ENCODE measurements at places on chromosomes 13 and 19.
A peak's percentile ranks its signal among the peaks of the same experiment; 100 is the strongest.

GRCh38 chr13:28138756-28139470 lies 568 bp downstream of the PAN3 start:
- peak; percentile 66 for DNase-seq

- peak; percentile 11 for DNase-seq
Observed at GRCh38 chr19:40549007-40549708, 27.5 kb upstream of the SHKBP1 start.

DNA sequence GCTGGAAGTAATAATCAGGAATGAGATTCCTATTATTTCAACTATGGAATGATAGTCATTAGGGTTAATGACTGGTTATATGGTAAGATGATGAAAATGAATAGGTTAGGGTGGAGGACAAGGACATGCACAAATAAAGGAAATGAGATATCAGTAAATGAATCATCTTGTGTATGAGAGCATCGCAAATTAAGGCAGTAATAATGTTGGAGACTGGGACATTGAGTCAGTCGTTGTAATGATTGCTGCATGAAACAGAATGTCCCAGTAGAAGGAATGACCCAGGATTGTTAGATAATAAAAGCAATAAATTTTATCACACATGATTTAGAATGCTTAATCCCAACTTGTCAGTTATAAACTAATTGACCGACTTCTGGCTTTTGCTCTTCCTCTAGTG lies 1733.7 kb upstream of the PCDH20 start:
- DNase-seq, result no peak

DNA sequence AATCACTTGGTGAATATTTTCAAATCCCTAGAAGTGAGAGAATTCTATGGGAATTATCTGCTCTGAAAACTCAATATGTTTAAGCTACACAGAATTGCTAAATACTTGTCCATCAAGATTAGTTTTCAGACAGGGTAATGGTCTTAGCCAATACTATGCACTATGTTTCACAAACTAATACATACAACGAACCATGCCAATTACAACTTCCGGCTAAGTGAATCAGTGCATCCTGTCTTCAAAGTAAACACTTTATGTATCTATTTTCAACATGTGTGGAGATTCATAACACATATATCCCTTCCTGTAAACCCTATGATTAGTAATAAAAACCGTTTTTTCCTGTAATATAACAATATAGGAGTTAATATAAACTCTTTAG lies 181.5 kb downstream of the POSTN start:
- DNase-seq, result no peak

DNA sequence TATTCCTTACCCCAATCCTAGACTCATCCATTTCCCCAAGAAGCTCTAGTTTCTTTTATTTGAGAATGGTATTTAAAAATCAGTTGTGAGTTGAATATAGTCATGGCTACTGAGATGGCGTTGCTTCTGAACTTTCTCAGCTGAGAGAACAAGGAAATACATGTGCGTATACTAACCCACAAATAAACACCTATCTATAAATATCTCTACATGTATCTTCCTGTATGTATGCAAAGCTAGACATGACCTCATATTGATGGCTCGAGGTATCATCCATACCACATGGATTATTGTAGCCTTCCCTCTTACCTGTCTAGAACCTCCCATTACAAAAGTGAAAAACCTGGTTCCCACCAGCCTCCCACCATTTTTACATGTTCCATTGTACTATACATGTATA lies 141.0 kb downstream of the UFM1 start:
- DNase-seq, result no peak

GRCh38 chr13:48583859-48584311 lies 51.0 kb upstream of the RCBTB2 start:
- DNase-seq, result no peak

DNA sequence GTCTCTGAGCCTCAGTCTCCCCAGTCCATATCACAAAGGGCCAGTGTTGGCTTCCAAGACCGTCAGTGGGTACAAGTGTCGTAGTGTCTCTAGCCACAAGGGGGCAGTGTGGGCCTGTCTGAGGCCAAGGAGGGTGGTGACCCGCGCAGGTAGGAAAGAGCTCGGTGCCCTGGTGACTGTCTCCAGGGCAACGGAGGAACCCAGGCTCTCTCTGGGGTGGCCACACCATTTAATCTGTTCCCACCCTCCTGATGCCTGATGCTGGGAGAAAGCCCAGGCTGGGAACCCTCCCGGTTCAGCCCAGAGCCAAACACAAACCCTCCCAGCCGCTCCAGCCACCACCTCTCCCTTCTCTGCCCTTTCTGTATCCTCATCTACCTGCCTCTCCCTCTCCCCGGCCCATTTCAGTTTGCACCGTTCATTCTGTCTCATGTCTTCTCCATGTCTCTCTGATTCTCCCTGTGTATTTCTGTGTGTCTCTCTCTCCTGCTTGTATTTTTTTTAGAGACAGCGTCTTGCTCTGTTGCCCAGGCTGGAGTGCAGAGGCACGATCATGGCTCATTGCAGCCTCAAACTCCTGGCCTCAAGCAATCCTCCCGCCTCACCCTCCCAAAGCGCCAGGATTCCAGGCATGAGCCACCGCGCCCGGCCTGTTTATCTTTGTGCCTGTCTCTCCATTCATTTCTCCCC lies 17.5 kb upstream of the MEIS3 start:
- peak; percentile 35 for DNase-seq

- DNase-seq, result no peak
Observed at GRCh38 chr19:44552324-44552723, 22.8 kb upstream of the CEACAM20 start.

GRCh38 chr19:55778331-55778730 lies 9.4 kb downstream of the RFPL4AL1 start:
- DNase-seq, result no peak

GRCh38 chr13:44870456-44870929 lies 118.8 kb downstream of the NUFIP1 start:
- DNase-seq, result no peak

- DNase-seq, result no peak
Observed at GRCh38 chr13:42495255-42495654, 78.7 kb upstream of the TNFSF11 start.

- DNase-seq, result no peak
Observed at GRCh38 chr13:46051968-46052318, 603 bp downstream of the ZC3H13 start.

GRCh38 chr13:113887700-113888201 lies 23.9 kb upstream of the GAS6 start:
- DNase-seq, result no peak

DNA sequence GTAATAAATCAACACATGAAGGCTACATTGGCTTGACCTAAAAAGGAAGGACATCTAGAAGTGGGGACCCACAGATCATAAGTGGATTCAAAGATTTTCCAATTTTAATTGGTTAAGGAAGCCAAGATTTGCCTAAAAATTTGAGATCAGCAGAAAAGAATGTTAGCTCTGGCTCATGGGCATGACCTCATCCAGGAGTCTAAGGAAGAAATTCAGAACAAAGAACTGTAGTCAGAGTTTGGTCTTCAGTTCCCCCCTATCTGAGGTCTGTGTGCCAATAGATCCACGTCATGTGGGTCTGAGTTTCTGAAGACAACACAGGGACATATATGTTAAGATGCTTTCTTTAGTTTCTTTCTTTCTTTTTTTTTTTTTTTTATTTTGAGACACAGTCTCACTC lies 648.8 kb upstream of the SPRY2 start:
- DNase-seq, result no peak

DNA sequence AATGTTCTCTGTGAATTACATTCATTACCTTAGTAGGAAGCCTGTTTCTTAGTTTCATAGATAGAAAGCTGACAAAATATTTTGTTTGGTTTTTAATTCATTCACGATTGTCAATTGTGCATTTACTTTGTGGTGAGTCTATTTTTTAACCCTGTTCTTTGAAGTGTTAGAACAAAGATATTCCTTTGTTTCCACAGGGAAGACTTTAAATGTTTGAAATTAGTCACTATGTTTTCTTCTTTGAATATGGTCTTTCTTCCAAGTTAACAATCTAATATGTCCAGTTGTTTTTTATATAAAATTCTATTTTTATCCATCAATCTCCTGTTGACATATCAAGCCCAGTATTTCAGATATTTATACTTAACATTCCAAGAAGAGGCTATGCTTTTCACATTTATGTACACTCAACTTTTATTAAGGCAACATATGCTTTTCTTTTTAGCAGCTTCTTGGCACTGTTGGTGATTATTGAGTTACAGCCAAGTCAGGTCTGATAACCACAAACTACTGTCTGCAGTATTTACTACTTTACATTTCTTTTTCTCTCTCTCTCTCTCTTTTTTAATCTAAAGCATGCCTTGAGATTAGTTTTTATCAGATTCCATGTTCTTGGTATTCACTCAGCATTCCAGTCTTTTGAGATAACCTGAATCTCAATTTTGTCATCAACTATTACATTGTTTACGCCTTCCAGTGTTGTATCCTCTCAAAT lies 812.8 kb upstream of the SLC10A2 start:
- no peak for DNase-seq

- DNase-seq, result no peak
Observed at GRCh38 chr13:110116072-110116487, 190.9 kb downstream of the COL4A1 start.

DNA sequence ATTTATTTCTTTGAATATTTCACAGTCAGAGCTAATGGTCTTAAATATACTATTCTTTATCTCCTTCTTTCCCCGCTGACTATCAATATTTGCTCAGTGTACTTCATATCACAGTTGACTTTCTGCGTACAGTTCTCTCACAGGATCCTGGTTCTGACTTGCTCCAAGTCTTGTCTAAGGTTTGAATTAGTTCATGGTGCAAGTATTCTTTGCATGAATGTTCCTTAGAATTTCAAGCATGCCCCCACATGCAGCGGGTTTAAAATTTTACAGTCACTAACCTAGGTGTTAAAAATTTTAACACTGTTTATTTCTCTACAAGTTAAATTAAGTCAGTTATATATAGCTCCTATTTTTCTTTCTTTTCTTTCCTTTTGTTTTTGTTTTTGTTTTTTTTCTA lies 20.8 kb upstream of the KLF12 start:
- DNase-seq, result no peak

DNA sequence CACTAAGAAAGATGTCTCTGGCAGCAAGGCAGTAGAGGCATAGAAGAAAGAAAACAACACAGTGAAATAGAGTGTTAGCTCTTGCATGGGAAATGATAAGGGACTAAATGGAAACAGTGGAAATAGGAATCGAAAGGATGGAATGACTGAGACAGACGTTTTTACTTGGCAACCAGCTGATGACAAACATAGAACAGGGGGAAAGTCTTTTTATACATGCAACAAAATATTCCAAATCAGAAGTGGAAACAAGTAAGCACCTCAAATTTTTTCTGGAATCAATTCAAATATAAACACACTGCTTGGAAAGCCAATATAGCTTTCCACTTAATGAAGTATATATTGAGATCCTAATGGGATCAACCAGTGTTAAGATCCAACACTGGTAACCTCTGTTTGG lies 110.2 kb downstream of the MZT1 start:
- no peak for DNase-seq

DNA sequence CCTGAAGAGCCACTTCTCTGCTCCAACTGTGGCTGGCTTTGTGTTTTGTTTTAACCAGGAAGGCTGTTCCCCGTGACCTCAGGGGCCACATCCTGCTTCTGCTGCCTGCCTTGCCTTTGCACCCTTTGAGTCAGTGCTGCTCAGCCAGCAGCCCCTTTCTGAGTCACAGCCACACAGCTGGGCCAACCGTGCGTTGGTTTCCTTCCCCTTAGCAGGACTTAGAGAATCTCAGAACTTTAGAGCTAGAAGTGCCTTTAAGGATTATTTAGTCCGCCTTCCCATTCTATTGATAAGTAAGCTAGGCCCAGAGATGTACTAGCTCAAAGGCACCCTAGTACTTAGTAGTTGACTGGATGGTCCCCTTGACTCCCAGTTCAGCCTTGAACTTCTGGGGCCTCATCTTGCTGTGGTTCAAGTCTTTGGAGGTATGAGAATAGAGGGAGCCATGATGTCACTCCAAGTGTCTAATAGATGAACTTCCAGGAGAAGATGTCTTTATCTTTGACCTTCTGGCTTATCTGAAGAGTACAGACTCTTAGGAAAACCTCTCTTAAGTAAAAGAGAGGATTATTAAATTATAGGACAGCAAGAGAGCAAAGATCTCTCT lies 8.0 kb downstream of the RGCC start:
- peak; percentile 64 for DNase-seq

GRCh38 chr19:4695224-4695731 lies 25.1 kb upstream of the MYDGF start:
- no peak for DNase-seq

DNA sequence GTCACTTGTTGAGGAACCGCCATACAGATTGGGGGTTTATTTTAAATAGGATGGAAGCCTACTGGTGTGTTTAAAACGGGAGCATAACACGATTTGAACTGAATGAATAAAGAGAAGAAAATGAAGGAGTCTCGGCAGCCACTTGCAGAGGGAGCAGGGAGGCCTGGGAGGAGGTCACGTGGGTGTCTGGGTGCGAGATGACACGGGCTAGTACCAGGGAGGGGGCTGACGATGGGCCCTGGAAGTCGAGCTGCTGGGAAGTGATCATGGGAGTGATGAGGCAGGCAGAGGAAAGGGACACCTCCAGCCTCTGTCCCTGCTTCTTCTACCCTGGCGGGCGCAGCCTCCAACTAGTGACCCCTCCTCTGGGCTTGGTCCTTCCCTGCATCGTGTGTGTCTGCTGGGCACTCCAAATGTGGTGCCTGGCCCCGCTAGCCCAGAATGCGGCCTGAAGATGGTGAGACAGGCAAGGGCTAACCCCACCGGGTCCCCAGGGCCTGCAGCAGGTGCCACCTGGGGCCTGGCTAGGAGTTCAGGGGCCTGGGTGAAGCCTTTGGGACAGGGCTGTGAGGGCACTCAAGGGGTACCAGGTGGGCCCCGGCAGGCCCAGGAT lies 35.5 kb downstream of the CRTC1 start:
- no peak for DNase-seq

DNA sequence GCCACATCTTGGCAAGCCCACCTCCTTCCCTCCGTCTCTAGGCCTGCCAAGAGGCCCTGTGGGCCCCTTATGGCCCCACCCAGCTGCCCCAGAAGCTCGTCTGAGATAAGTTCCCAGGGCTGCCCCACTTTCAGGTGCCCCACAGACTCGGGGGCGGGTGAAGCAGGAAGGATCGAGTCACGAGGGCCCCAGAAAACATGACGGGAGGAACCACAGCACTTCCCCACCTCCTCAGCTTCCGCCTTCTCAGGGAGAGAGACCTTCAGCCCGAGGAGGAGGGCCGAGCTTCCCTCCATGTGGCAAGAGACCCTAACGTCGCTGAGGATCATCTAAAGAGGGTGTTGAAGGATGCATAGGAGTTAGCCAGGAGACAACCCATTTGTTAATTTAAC lies 4.5 kb upstream of the IL12RB1 start:
- DNase-seq, result no peak

All from RCC 7860 (cell line).